Fibroblast of skin of right biceps (primary cell): ENCODE measurements at places on chromosomes 11 and 22.

GRCh38 chr11:124970925-124971324 lies 16.9 kb downstream of the CCDC15 start:
- DNase-seq: no peak

DNA sequence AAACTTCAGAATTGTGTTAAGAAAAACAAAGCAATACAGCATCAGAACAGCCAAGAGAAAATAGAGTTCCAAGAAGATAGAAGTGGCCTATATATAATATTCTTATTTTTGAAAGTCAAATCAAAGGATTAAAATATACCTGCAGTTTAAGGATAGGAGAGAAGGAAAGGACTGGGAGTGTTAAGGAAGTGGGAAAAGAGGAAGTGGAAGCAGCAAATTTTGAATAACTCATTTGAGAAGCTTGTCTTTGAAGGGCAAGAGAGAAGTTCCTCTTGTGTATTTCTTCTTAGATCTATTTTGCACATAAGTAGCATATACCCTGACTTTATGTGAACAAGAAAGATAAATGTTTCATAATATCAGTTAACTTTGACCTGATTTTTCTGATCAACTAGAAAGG lies 62.6 kb upstream of the SLC17A6 start:
- no peak for DNase-seq

DNA sequence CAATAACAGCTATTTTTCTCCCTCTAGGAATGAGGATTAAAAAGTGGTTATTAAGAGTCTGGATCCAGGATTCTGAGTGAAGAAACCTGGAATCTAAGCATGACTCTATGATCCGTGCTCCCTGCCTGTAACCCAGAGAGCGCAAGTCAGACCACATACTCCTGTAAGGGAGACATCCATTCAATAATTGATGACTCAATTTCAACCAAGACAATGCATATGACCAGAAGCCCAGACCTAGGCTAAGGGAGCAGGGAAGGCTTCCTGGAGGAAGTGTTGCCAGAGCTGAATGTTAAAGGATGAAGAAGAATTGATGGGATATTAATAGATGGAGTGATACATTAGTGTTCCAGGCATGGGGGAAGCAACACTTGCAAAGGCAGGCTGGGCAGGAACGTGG lies 13.8 kb upstream of the PAMR1 start:
- peak; percentile 58 for DNase-seq

GRCh38 chr11:66189031-66189745 lies 79.3 kb upstream of the RAB1B start:
- DNase-seq: no peak

GRCh38 chr11:32183512-32183911 lies 92.6 kb downstream of the RCN1 start:
- no peak for DNase-seq

DNA sequence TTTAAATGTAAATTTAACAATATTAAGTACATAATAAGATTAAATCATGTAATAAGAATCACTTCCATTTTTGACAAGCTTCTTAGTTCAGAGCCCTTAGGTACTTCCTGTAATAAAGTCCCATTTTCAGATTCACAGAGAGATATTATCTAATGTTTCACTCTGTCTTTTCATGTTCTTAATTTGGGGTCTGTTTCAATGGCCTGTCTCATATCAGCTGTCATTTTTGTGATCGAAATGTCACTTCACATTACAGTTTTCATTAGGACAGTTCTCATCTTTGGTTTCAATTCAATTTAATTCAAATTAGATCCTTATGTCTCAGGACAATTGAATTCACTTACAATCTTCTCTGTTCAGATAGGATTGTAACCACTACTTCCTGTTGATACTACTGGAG lies 22.6 kb upstream of the OLFML1 start:
- no peak for DNase-seq

DNA sequence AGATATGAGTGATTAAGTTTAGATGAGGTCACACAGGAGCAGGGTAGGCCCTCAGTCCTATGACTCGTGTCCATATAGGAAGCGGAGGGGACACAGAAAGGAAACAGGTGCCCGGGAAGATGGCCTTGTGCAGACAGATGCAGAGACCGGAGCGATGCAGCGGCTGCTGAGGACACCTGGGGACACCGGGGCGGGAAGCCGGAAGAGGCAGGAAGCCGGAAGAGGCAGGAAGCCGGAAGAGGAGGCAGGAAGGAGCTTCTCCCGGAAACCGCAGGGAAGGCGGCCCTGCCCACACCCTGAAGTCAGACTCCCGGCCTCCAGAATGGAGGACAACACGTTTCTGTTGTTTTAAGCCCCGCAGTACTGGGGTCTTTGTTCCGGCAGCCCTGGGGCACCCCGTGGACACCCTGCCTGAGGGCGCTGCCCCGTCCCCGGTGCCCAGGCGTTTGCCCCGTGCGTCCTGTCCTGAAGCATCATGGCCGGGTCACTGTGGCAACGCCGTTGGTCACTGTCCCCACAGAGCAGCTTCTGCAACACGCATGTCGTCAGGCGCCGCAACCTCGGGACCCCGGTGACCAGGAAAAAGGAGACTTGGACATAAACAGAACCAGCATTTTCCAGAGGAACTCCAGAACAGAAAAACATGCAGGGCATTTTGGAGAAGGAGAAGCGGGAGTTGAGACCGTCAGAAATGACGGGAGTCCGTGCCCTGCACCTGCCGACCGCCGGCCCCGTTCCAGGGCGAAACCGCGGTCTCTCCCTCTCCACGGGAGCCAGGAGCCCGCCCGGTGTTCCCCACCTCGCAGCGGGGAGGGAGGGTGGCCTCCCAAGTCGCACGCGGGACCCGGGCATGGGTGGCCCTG lies 103.4 kb downstream of the BRD1 start:
- no peak for DNase-seq

- DNase-seq: peak; percentile 61
Observed at GRCh38 chr22:38699784-38700183, 959 bp downstream of the JOSD1 start.

- no peak for DNase-seq
Observed at GRCh38 chr11:23314162-23314561, 453.9 kb upstream of the CCDC179 start.

GRCh38 chr11:106395716-106396349 lies 318.4 kb downstream of the AASDHPPT start:
- no peak for DNase-seq

DNA sequence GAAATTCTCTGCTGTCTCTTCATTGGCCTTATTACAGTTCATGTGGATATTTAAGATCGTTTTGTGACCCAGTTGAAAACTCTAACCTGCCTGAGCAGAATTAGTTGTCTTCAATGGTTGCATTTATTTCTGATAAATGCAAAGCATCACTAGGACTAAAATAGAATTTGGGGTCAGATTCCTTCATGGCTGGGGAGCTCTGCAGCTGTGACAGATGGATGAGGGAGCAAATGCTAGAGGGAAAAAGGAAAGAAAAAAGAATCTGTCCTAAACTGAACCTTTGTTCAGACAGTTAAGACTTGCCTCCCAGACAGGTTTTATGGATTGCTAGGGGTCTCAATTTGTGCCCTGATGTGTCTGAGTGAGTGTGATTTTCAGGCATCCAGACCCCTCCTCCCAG lies 113.0 kb downstream of the SYT9 start:
- no peak for DNase-seq

- no peak for DNase-seq
Observed at GRCh38 chr11:132100583-132100982, 730.2 kb downstream of the NTM start.

DNA sequence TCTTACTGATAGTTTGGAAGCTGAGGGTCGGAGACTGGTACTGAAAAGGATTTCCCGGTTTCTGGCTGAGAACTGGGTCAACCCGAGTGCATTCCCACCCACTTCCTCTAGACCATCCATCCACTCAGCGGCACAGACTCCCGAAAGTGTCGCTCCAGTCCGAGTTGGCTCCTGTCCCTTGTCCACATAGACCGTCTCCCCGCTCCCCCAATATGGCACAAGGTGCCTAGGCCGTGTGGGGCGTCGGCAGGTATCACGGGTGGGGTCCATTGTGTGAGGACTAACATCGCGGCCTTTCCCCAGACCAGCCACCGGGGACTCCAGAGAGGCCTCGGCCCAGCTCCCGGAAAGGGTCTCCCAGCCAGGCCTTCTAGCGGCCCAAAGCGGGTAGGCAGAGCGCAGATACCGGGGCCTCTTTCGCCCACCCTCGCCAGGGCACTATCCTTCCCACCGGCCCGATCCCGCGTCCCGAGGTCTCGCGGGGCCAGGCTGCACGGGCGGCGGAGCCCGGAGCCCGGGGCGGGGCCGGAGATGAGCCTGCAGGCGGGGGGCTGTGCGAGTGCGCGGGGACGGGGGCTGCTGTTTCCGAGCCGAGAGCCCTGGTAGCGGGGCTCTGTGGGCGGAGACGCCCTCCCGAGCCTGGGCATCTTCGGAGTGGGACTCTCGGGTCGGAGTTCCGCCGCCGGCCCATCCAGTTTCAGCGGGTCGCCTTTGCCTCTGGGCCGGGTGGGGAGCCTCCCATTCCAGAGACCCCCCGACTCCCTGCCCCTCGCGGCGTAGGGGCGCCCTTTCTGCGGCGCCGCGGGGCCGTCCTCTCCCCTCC lies 21.1 kb downstream of the SERPINH1 start:
- DNase-seq: peak; percentile 85

- peak; percentile 81 for DNase-seq
Observed at GRCh38 chr11:104127828-104128227, 36.1 kb downstream of the PDGFD start.

DNA sequence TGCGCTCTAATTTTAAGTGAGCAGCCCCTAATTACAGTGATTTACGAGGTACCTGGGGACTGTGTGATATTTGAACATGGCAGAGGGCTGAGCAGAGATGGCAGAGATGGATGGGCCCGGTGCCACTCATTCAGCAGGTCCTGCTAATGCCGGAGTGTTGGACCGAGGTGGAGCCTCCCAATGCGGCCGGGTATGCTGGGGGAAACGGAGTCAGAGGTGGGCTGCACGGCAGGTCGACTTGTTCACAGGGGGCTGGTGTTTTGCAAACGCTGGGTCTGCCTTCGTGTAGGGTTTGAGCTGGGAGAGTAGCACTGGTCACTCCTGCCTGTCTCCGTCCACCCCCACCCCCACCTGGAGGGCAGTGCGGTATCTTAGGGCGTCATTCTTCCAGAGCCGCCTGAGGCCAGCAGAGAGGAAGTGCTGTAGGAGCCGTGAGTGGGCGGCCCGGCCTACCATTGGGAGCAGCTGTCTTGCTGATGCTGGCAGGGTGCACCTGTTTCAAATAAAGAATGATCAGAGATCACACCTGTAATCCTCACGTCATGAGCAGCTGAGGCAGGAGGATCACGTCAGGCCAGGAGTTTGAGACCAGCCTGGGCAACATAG lies 122.6 kb downstream of the IGLL1 start:
- no peak for DNase-seq

- DNase-seq: no peak
Observed at GRCh38 chr22:44847892-44848291, 95.5 kb downstream of the ARHGAP8 start.

DNA sequence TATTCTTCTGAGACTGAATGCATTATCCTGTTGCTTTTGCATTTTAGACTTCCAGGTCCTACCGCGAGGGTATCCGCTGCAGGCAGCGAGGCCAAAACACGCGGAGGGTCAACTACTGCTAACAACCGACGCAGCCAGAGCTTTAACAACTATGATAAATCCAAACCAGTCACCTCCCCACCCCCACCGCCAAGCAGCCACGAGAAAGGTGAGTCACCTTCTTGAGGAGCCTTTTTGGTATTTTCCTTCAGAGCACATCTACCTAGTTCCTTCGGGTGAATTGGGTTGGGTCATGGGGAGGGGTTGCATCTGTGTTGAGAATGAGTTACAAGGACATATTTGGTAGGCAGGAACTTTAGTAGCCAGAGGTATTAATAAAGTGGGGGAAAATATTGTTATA lies 179.8 kb downstream of the NAV2 start:
- peak; percentile 47 for DNase-seq

- DNase-seq: peak; percentile 40
Observed at GRCh38 chr11:43825217-43825816, 55.3 kb upstream of the ALKBH3 start.

DNA sequence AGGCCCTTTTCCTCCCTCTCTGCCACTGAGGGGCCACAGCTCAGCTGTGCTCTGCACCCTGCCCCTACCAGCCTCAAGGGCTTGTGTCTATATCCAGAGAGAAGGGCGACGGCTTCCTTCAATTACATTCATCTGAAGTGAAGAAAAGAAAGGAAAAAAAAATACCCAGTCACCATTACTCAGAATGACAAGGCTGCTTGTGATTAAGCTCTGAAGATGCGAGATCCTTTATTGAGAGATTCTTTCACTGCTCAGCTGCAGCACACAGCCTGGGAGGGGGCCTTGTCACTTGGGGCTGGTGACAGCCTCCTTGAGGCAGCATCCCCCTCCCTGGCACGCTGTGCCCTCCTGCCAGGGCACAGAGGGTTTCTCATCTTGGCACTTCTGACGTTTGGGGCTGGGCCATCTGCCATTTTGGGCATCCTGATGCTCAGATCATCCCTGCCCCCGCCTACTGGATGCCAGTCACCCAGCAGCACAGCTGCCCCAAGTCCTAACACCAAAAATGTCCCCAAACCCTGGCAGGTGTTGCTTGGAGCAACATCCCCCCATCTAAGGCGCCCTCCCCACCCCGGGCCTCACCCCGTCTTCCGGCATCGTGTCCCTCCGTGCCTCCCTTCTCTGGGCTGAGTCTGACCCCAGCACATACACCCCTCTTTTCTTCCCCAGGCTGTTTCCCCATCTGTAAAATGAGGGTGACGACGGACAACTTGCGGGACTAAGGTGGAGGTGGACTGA lies 1394.7 kb downstream of the BRD1 start:
- peak; percentile 74 for DNase-seq

DNA sequence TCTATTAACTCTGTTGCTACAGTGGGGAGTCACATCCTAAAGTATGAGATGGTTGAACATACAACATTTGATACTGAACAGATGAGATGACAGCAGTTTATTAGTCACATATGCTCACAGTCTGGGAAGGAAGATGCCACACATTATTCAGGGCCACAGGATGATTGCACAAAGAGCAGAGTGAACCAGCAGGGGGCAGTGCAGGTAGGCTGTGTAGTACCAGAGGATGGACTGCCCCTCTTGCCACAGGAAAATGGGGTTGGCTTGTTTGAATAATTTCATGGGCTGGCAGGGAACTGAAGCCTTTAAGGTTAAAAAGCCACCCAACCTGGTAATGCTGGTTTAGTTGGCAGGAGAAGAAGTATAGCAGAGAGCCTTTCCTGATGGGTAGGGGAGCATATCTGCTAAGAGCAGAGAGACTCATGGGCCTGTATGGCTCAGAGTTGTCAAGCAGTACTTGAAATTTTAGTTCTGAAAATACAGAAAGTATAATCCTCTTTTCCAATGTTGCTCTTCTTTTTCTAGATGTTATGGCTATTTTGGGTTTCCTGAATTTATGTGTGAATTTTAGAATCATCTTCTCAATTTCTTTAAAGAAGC lies 180.4 kb upstream of the B3GAT1 start:
- DNase-seq: no peak

DNA sequence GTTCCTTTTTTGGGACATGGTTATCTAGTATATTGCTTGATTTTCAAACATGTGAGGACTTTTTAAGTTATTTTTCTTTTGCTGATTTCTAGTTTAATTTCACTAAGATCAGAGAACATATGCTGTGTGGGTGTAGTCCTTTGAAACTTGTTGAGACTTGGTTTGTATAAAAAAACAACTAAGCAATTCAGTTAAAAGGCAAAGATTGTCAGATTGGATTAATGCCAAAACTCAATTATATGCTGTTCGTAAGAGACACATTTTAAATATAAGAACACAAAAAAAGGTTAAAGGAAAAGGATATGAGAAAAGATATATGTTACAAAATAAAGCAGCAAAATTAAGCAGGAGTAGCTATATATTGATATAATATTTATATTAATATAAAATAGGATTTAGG lies 17.8 kb upstream of the RRM1 start:
- DNase-seq: no peak
